ENCODE measurements at places on chromosomes 16 and 17. TPM values are rescaled to one million over a fixed set of nuclear protein-coding genes. Genes with fewer than 3 reads are reported as not detected.

The MBTPS1 gene
- polyA plus RNA-seq, result 64.5 TPM

The SMTNL2 gene
- polyA plus RNA-seq, result 269 TPM

DNA sequence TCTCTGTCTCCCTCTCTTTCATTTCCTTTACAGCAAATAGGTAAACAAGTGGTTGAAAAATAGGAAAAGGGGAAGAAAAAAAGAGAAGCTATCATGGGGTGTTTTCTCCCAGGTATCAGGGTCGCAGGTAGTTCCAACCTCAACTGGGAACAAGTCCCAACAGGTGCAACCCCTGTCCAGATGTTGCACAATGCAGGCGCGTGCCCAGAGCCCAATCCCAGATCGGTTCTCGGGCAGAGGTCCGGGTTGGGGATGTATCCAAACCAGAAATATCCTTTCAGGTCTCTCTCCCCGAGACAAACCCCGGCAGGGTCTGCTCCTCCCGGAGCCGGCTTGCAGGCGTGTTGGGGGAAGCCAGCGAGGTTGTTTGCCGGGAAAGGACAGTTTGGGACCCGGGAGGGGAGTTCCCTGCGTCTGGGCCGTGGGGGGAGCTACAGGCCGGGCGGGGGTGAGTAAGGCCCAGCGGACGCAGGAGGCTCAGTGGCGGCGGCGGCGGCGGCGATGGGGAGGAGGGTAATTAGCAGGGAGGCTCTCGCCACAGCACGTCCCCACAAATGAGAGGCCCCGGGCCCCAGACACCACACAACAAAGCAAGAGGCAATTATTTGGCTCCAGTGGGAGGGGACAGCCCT is 21.2 kb upstream of the SP6 start:
- no peaks in the 10 kb centered on the region for H3K27me3 ChIP-seq
- no peak overlapping the region for H3K27ac ChIP-seq
- peaks cover 34% of the 10 kb centered on the region for H3K4me1 ChIP-seq
- no peak overlapping the region for H3K4me3 ChIP-seq
- no peaks in the 10 kb centered on the region for H3K36me3 ChIP-seq
- no peak for DNase-seq

The TAX1BP3 gene
- 155 TPM for polyA plus RNA-seq

- no peaks in the 10 kb centered on the region for H3K36me3 ChIP-seq
- H3K4me3 ChIP-seq, result no peak overlapping the region
- peak; percentile 85 for DNase-seq
- H3K27me3 ChIP-seq, result no peaks in the 10 kb centered on the region
Observed at GRCh38 chr16:66199189-66199588, 167.3 kb upstream of the CDH5 start.

DNA sequence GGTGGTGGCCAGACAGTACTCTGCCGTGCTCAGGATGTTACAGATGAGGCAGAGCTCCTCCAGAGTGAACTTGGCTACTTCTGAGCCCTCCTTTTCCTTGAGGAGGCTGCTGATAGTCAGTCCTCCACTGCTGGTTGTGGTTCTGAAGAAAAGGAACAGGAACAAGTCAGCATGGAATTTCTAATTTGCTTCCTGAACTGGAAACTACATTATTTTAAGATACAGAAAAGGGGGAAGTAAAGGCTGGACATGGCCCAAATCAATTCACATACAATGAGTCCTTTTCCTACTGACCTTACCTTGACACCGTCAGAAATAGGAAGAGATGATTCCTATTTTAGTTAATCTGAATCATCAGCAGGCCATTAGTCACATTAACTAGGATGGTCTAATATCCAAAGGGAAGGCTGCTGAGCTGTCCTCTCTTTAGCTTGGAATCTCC is 154.2 kb downstream of the VPS53 start:
- peaks cover 20% of the 10 kb centered on the region for H3K36me3 ChIP-seq
- no peaks in the 10 kb centered on the region for H3K27me3 ChIP-seq
- no peaks in the 10 kb centered on the region for H3K4me1 ChIP-seq
- H3K27ac ChIP-seq, result no peak overlapping the region
- no peak overlapping the region for H3K4me3 ChIP-seq
- no peak for DNase-seq

DNA sequence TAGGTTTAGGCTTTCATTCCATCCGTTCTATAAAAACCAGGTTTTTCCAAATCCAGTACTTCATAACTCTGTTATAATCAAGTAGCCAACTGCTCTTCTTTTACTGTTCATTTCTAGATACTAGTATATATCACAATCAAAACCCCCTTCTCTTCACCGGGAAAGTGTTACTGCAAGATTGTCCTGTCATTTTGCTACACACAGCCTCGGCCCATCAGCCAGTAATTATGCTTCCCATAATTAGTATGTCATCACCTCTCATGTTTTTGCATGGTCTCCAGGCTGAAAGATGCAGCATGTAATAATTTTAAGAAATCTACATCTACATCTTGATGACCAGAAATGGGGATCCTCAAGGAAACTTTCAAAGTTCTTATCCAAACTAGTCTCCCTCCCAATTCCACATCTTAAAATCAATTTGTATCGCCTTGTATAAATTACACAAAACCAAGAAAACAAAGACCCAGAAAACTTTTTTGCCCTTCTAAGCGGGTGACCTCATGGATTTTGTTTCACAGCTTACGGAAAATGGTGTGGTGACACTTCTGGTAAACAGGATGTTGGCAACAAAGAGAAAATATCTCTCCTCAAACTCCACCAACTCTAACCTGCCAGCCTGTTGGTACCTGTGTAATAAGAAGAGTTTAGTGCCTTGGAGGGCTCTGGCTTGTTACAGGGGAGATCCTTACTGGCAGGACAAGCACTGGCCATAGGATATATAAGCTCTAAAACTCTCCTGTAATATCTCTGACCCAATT is 9.3 kb downstream of the TACO1 start:
- H3K4me3 ChIP-seq, result no peak overlapping the region
- H3K27ac ChIP-seq, result peak overlapping the region; percentile 17
- no peaks in the 10 kb centered on the region for H3K27me3 ChIP-seq
- H3K36me3 ChIP-seq, result peaks cover 24% of the 10 kb centered on the region

The TUBB3 gene
- polyA plus RNA-seq, result 7.5 TPM

The CDK5R1 gene
- 1.2 TPM for polyA plus RNA-seq

Data from cardiac muscle cell (in vitro differentiated cells and primary cell).